ENCODE measurements at places on chromosomes 7 and 10.

- DNase-seq, result no peak
These were observed 85.5 kb downstream of the ZNRF2 start for GRCh38 chr7:30369879-30370278.

GRCh38 chr10:7000061-7000460 is 410.8 kb downstream of the SFMBT2 start:
- DNase-seq, result no peak

DNA sequence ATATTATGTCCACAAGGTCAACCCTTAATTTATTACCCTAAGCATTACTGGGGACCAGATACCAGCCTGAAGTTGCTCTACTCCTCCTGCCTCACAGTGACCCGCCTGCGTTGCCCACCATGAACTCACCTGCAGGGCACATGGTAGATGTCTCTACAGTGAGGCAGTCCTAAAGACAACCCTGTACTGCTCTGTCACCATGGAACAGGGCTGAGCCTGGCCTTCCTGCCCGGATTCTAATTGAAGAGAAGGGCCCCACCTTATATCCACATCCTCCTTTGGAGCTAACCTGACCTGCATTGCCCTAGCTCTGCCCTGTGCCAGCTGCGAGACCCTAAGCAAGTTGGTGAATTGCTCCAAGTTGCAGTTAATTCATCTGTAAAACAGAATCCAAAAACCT is 4.1 kb downstream of the SH3PXD2A start:
- no peak for DNase-seq

- no peak for DNase-seq
These were observed 260.1 kb upstream of the PODXL start for GRCh38 chr7:131816391-131817007.

DNA sequence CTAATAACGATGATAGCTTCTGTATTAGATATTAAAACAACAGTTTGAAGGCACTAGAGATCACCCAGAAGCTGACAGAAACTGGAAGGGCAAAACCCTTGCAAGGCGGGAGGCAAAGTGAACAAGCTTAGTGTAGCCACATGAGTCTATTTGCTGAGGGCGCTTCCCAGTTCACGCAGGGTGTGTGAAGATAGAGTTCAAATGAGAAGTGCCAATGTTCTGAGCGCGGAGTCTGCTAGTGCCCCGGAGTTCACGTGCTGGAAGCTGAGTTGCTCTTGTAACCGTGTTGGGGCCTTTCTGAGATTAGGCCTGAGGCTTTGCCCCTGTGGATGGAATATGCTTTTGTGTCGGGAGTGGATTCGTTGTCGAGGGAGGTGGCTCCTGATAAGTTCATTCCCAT is 16.6 kb upstream of the GTPBP4 start:
- no peak for DNase-seq

Measured in stimulated activated CD4-positive, alpha-beta T cell treated with anti-CD3 and anti-CD28 coated beads, Interleukin-1b, Interleukin-23, amount 100 ng/mL, for 48 hours (primary cell).